ENCODE measurements at places on chromosomes 3 and 15.

DNA sequence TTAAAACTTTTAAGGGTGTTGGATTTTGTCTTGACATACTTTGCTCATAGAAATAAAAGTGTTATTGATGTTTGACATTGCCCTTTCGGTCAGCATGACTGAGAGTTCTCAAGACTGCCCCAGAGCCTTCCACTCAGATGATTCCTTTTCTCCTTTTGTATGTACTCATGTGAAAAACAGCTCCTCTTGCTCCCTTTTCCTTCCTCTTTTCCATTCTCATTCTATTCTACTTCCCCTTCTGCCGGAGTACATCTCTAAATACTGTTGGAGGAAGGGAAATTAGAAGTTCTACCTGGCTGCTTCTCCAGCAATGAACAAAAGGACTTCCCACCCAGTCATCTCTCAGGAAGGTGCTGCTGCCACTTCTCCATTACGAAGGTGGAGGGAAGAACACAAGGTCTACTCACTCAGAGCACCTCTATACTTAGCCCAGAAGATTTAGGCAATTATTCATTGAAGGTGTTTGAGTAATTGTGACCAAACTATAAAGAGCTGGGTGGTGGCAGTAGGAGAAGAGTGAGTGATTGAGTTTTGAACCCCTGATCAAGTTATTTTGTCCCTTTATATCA is 163.8 kb upstream of the MBNL1 start:
- no peak for DNase-seq

DNA sequence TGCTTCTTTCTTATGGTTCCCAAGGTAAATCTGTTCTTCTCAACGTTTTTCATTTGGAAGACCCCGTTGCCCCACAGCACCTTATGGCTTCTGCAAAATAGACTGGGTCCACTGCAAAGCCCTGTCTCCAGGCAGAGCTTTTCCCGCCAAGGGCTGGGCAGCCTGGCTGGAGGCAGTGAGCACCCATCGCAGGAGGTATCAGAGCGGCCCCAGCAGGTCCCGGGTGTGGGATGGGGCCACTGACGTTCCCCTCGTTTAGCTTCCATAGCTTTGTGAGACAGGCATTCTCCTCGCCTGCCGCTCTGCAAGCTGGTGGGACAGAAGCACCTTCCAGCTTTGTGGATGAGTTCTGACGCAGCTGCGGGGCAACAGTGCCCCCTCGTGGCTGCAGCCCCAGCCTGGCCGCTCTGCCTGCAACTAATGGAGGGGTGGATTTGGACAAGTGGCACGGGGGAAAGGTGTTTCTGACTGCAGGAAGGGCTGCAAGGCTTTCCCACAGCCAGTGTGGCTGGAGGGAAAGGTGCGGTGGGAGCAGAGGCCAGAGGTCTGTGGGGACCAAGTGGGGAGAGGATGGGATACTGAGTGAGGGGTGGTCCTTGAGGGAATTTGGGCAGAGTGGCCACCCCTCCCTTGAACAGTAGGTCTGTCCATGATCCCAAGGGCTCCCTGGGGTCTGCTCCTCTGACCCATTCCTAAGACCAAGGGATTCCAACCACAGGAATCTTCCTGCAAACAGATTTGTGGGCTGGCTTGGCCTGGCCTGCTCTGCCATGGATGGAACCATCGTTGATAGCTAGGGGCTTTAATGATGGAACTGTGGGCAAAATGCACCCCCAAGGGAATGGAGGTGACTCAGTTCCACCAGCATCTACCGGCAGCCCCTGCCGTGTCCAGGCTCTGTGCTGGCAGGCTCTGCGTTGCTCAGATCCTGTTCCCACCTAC is 99.4 kb downstream of the FBLN2 start:
- peak; percentile 84 for DNase-seq

DNA sequence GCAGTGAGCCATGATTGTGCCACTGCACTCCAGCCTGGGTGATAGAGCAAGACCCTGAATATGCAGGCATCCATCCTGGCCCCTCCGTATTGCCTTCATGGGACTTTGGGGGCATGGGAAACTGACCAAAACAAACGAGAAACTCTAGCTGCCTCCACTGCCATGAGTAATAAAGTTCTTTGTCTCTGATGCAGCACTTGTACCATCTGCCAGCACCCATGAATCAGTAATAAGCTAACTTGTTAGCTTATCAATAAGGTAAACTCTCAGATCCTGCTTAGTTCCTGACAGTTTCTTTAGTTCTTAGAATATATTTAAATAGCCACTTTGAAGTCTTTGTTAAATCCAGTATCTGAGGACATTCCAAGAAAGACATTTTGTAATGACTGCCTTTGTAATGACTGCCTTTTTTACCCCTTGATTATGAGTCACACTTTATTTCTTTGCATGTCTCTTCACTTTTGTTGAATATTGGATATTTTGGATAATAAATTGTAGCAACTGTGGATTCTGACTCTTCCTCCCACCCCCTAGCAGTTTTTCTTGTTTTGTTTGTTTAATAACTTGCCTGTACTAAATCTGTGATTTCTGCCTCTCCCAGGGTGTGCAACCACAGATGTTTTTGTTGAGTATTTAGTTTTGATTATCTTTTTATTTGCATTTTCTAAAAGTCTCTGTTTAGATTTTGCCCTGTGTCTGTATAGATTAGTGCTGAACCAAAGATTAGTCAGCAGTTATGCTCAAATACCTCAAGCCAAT is 136.9 kb downstream of the HCN4 start:
- DNase-seq = no peak

GRCh38 chr3:159763011-159763601 is 225.5 kb upstream of the IL12A start:
- peak; percentile 61 for DNase-seq

- DNase-seq = no peak
These were observed 104.1 kb upstream of the LPP start for GRCh38 chr3:188049606-188050530.
